Activated T-helper 2 cell treated with anti-CD3 and anti-CD28 coated beads, Interferon-gamma antibody, Interleukin-2, Interleukin-4, amounts not matched to agents 10 μg/mL and 5 μg/mL and 100 μg/mL, durations not matched to agents 14 hours and 24 hours and 36 hours (primary cell): ENCODE measurements at places on chromosomes 1 and 21. TPM values are rescaled to one million over a fixed set of nuclear protein-coding genes. Genes with fewer than 3 reads are reported as not detected.
A peak's percentile ranks its signal among the peaks of the same experiment; 100 is the strongest.

The SYNC gene
- not detected in 2 replicates for total RNA-seq

The ANGPTL1 gene
- not detected in 2 replicates for total RNA-seq

The CA6 gene
- total RNA-seq: 0.37 and 0.41 TPM in 2 replicates

The FOXE3 gene
- total RNA-seq: not detected in 2 replicates

The NEK2 gene
- 21.8 and 24.1 TPM in 2 replicates for total RNA-seq

DNA sequence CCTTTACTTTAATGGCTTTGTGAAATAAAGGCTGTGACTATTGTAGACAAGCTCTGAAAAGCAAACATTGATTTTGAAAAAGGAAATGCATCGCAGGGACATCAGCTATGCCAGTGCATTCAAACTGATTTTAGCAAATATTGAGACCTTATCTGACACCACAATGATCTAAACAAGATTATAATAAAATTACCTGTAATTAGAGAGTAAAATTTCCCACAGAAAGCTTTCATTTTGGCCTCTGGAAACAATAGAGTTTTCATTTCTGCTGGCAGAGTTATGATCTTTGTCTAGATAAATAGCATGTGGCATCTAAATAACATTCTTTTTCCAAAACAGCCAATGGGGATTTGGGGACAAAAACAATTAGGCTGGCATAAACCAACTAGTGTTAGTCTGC lies 650.4 kb upstream of the PRMT6 start:
- H3K4me3 ChIP-seq: no peak overlapping the region
- DNase-seq: no peak
- H3K4me1 ChIP-seq: no peaks in the 10 kb centered on the region

- DNase-seq: no peak
- H3K4me3 ChIP-seq: peak overlapping the region; percentile 91
- peaks cover 34% of the 10 kb centered on the region for H3K4me1 ChIP-seq
- H3K36me3 ChIP-seq: peaks cover 24% of the 10 kb centered on the region
- H3K27ac ChIP-seq: peak overlapping the region; percentile 93
- no peaks in the 10 kb centered on the region for H3K27me3 ChIP-seq
Measured at GRCh38 chr1:153921803-153922075, 1.0 kb downstream of the GATAD2B start.

GRCh38 chr1:99352821-99353220 lies 88.5 kb downstream of the PLPPR4 start:
- DNase-seq: no peak
- H3K27me3 ChIP-seq: no peaks in the 10 kb centered on the region
- no peaks in the 10 kb centered on the region for H3K36me3 ChIP-seq

DNA sequence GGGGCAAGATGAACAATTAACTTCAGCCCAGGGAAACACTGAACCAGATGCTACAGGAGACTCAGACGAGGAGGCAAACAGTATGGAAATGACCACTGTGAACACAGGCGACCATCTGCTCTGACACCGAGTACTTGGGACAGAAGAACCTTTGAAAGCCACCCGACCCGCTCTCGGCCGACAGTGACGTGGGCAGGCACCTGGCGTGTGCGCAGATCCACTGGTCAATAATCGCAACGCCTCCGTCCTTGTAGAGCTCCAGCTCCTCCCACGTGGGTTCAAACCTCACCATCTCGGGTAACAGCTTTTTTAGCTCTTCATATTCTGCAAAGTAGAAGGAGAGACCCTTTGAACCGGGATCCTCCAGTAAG lies 20.3 kb downstream of the POFUT2 start:
- no peak for DNase-seq
- H3K36me3 ChIP-seq: peaks cover 37% of the 10 kb centered on the region
- no peak overlapping the region for H3K4me3 ChIP-seq
- peaks cover 14% of the 10 kb centered on the region for H3K4me1 ChIP-seq
- no peaks in the 10 kb centered on the region for H3K27me3 ChIP-seq
- no peak overlapping the region for H3K27ac ChIP-seq

DNA sequence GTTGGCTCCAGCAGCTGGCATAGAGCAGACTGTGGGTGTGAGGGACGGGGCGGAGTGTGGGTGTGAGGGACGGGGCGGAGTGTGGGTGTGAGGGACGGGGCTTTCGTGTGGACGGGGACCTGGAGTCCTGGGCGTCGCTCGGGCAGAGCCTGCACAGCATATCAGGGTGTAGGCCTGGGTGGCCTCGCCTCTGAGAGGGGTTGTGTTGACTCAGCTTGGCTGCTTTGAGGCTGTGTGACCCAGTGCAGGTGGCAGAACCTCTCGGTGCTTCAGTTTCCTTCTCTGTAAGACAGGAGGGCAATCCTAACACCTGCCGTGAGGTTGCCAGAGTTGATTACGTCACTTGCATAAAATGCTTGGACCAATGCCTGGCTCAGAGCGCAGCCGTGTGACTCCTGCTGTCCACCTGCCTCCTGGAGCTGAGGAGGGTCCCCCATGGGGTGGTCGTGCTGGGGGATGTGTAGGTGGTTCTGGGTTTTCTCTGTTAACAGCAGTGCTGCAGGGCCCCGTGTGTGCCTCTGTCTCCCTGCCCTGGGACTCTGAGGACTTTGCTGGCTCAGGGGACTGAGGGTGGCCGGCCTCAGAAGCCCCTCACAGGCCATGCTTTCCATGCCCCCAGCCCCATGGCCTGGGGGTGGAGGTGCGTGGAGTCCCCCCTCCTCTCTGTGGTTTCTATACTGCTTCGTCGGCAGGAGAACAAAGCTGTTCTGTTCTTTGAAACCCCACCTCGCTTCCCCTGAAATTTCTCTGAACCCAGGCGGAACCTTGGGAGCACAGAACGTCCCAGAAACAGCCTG lies 15.4 kb downstream of the PDXK start:
- peaks cover 17% of the 10 kb centered on the region for H3K36me3 ChIP-seq
- H3K4me3 ChIP-seq: no peak overlapping the region
- DNase-seq: no peak

DNA sequence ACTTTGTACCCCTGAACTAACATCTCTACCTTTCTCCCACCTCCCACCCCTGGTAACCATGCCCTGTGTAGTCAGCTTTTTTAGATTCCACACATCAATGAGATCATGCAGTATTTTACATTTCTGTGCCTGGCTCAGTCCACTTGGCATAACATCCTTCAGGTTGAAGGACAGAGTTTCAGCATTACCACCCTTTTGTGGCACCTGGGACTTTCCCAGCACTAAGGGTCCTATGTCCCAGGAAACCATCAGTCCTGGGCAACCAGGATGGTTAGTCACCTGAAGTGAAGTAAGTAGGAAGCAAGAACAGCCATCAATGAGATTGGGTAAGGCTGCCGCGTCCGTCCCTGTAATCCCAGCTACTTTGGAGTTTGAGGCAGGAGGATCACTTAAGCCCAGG lies 370.6 kb downstream of the SIPA1L2 start:
- peaks cover 7% of the 10 kb centered on the region for H3K27me3 ChIP-seq
- no peaks in the 10 kb centered on the region for H3K4me1 ChIP-seq
- H3K27ac ChIP-seq: no peak overlapping the region
- H3K36me3 ChIP-seq: no peaks in the 10 kb centered on the region
- no peak for DNase-seq

GRCh38 chr21:45178070-45178608 lies 103.8 kb downstream of the ADARB1 start:
- no peak overlapping the region for H3K4me3 ChIP-seq
- H3K27me3 ChIP-seq: no peaks in the 10 kb centered on the region
- no peaks in the 10 kb centered on the region for H3K4me1 ChIP-seq
- H3K27ac ChIP-seq: no peak overlapping the region

DNA sequence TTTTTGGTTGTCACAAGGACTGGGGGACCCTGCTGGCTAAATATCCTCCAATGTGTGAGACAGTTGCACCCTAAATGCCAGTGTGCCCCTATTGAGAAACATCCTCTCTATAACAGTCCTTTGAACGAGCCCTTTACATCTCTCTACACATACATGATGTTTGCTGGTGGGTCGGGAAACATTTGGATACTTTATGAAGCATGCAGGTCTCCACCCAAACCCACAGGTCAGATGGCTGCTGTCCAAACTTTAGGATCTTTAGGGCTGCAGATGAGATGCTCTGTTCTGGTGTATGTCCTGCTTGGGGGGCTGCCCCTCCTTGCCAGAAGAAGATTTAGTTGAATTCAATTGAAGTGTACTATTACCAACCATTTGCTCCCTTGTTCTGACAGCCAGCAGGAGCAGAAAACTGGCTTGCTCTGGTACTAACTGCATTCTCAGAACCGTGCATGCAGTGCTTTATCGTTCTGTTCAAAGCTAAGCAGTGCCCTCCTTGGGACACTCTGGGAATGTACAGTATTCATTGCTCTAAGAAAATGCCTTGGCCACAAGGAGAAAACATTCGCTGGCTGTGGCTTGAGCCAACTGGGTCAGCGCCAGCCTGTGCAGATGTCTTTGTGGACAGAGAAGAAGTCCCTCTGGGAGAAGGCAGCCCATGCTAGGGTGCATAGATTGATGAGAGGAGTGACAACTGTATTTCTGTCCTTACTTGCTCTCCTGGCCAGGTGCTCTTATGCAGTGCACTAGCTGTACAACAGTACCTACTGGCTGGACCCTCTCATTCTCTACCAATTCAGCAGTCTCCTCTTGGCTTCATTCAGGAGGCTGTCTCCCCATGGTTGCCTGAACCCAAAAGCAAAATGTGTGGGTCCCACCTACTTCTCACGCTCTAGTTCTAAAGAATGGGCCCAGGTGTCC lies 61.4 kb upstream of the DIRAS3 start:
- H3K27me3 ChIP-seq: peaks cover 3% of the 10 kb centered on the region
- DNase-seq: no peak
- no peak overlapping the region for H3K27ac ChIP-seq
- H3K4me1 ChIP-seq: no peaks in the 10 kb centered on the region
- H3K4me3 ChIP-seq: no peak overlapping the region

DNA sequence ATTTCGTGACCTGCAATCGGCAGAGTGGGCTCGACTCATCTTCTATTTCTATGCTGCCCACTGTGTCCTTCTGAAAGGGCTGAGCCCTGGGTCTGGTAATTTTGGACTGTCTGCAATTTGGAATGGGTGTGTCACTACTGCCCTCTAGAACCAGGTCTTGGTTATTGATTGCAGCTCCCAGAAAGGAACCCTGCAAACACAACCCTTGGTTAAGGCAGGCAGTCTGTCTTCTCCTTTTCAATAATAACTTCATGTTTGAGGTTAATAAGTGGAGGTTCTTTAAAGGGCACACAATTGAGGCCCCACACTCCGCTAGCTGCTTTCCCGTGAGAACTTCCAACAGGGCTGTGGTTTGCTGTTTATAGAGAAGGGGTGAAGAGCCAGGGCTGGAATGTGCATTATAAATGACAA lies 79.9 kb upstream of the LYST start:
- H3K36me3 ChIP-seq: no peaks in the 10 kb centered on the region
- H3K27me3 ChIP-seq: no peaks in the 10 kb centered on the region

DNA sequence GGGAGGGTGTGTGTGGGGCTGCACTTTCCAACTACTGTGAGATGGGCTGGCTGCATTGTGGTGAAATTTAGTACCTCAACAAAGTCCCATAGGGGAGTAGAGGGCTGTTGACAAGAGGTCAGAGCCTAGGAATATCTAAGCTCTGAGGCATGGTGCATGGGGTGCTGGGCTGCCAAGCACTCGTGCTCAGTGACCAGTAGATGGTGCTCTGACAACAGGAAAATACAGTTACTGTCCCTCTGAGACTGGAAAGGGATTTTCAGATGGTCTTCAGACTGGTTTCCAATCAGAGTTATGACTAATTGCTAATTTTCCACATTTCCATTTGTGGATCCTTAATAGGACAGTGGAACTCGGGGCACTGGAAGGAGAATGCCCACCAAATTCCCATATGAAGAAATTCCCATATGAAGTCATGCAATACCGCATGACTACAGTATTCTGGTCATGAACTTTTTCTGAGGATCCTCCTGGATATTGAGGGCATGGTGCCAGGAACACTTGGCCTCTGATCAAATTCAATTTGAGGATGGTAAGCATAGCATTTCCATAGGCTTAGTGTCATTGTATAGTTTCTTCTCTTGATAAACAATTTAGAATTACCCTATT lies 4.1 kb upstream of the CACNA1E start:
- no peak overlapping the region for H3K4me3 ChIP-seq
- peaks cover 47% of the 10 kb centered on the region for H3K27me3 ChIP-seq
- H3K36me3 ChIP-seq: no peaks in the 10 kb centered on the region
- H3K4me1 ChIP-seq: peaks cover 7% of the 10 kb centered on the region
- H3K27ac ChIP-seq: no peak overlapping the region
- no peak for DNase-seq

GRCh38 chr1:61682891-61683290 lies 42.0 kb downstream of the TM2D1 start:
- peaks cover 2% of the 10 kb centered on the region for H3K4me1 ChIP-seq
- no peak overlapping the region for H3K27ac ChIP-seq
- DNase-seq: no peak

GRCh38 chr1:116352349-116352813 lies 20.7 kb upstream of the ATP1A1 start:
- no peak for DNase-seq
- no peak overlapping the region for H3K27ac ChIP-seq
- H3K4me3 ChIP-seq: no peak overlapping the region
- peaks cover 8% of the 10 kb centered on the region for H3K4me1 ChIP-seq
- no peaks in the 10 kb centered on the region for H3K36me3 ChIP-seq
- peaks cover 2% of the 10 kb centered on the region for H3K27me3 ChIP-seq
